ENCODE measurements at places on chromosomes 1 and 21.

DNA sequence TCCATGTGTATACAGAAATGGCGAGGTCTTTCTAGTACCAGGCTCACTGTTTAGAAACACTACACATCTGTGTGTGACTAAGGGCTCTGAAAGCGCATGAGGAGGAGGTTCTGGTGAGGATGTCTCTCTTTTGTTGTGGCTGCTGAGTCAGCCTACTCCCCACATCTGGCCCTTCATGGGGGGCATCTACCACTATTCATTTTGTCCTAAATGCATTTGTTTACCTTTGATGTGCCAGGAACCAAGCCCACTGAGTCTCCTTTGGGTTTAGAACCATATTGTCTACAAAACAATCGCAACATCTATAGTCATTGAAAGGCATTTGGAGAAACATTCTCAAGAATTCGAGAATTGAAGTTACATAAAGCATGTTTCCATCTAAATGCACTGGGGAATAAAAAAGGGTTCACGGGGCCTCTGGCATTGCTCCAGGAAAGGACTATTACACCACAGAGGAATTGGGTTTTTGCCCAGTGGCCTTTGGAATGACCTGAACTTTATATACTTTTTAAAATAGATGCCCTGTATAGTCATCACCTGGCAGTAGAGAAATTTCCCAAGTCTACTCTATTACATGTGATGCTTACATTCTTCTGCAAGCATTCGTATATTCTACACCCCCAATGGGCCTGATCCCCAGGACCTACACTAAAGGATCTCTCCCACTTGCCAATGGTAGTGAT lies 35.1 kb upstream of the ADORA3 start:
- DNase-seq = no peak

- DNase-seq = no peak
Observed at GRCh38 chr1:208347191-208347590, 103.0 kb upstream of the PLXNA2 start.

DNA sequence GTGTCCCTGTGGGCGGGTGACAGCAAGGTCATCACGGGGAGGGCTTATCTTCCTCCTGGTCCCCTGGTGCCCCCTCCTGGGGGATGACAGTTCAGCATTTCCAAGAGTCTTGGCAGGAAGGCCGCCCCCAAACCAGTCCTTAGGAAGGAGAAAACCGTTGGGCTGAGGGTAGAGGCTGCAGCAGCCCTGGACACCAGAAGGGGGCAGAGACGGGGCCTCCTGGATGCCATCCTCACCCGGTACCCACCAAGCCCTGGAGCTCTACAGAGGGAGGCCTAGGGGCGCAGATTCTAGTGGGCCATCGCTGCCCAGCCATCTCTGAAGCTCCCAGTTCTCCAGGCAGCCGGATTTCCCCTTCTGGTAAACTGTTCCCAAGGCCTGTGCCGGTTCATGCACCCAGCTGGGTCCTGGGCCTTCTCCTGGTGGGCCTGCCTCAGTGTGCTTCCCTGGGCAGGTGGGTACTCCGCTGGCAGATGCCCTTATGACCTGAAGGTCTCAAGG lies 14.8 kb upstream of the ZNF669 start:
- no peak for DNase-seq

DNA sequence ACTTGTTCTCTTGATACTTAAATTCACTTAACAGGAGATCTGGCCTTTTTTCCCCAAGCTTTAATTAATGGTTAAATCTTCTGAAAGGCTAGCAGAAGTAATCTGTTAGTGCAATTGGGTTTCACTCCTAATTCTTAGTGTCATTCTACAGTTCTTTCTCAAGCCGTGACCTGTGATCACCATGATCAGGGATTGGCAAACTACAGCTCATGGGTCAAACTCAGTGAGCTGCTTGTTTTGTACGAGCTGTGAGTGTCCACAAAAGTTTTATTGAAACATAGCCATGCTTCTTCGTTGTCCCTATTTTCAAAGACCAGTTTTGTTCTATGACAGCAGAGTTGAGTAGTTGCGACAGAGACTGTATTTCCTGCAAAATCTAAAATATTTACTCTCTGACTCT lies 109.4 kb upstream of the KCNJ15 start:
- DNase-seq = no peak

DNA sequence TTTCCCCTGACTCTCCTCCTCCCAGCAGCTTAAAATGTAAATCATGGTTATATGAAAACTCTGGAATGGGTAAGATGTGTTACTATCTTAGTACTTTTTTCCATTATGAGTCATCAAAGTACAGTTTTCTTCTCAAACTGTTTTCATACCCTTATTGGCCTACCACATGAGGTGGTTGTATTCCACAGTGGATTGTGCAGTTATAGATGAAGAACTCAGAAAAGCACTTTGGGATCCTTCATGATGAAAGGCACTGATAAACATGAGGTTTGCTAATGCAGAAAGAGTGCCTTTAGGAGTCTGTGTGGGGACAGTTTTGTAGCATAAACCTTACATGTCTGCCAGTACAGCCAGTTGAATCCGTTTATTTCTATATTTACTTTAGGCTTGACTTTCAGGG lies 32.0 kb upstream of the MYOCOS start:
- no peak for DNase-seq

GRCh38 chr1:231411036-231411531 lies 11.0 kb downstream of the EGLN1 start:
- no peak for DNase-seq

DNA sequence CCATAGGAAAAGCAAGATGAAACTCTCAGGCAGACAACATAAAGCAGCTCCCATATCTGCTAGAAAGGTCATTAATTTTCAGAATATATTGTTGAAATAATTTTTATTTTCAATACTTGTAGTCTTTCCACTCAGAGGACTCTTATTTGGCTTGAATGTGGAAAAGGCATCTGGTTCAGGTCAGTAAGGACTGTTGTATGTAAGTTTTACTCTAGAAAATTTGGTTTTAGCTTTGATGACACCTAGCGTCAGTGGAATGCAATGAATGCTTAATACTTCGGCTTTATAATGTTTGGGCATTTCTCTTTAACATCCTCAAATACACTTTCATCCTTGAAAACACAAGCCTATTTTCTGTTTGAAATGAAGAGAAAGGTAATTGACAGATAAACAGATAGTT lies 63.3 kb downstream of the LRRC40 start:
- DNase-seq = no peak

DNA sequence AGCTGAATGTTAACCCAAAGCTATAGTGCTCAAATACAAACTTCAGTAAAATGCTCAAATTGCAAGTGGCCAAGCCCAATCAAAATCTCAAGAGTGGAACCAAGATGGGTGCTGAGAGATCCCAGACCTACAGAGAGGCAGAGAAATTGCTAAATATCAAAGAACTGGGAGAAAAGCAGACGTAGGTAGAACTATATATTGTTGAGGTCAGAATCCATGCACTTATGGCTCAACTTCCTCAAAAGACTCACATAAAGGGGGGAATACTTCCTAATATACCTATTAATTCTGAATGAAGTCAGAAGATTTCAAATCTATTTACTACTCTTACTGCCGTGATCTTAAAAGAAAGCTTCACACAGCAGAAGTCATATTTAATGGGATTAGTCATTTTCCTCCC lies 65.2 kb downstream of the PUM1 start:
- no peak for DNase-seq

GRCh38 chr1:117295001-117295400 lies 72.2 kb upstream of the MAN1A2 start:
- no peak for DNase-seq

Measured in stimulated activated CD8-positive, alpha-beta memory T cell treated with anti-CD3 and anti-CD28 coated beads, Interleukin-2, amount 100 ng/mL, for 1 hour (primary cell).